ENCODE measurements at places on chromosomes 2 and 18.

GRCh38 chr18:10059610-10060468, 146.0 kb downstream of the VAPA start:
- DNase-seq, result no peak

- no peak for DNase-seq
These were observed 104.0 kb upstream of the REV1 start for GRCh38 chr2:99593692-99594427.

DNA sequence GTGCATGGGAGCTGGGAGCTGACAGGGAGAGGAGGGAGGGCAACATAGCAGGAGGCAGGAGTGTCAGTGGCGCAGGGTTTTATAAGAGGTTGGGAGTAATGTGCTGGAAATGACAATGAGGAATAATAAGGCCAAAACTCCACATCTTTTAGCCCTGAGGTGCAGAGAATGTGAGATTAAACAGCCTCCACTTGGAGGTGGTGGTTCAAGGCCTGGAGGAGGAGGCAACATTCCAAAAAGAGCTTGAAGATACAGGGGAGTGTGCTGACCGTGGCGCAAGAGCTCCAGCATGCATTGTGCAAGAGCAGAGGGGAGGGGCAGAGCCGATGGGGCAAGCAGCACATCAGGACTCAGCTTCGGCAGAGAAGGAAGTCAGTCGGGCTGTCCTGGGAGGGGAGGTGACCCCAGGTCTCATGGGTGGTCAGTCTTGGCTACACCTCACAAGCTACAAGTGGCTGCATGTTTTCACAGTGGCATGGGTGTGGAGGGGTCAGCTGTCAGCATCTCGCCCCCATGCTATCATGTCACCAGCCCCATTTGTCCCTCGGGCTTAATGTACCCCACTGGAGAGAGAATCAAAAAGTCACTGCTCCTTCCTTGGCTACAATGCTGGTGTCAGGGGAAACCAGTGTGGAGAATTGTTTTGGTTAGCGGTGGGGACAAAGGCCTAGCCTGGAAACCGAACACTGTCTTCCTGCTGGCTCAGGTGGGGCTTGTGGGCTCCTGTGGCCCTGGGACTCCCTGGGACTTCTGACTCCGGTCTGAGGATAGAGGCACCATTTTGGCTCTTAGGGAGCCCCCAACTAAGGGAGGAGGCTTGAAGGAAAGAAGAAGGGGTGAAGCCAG, 208.0 kb downstream of the ZFP36L2 start:
- DNase-seq, result no peak

- DNase-seq, result no peak
These were observed 176.1 kb upstream of the DLGAP1 start for GRCh38 chr18:4631239-4631638.

- DNase-seq, result no peak
These were observed 289.6 kb upstream of the RAB6C start for GRCh38 chr2:129689653-129690448.

DNA sequence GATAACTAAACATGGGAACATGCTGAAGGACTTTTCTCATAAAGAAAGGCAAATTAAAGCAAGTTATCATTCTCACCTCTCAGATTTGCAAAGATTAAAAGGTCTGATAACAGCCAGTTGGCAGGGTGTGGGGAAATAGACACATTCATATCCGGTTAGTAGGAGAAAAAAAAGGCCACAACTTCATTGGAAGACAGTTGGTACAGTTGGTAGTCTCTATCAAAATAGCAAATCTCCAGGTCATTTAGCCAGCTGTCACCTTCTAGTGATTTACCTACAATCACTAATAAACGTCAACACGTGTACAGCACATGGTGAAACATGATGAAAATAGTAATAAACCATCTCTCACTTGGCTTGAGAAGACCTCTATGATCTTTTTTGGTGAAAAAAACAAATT, 16.6 kb downstream of the INPP5D start:
- no peak for DNase-seq

Data from GM12891 (cell line).